B cell (primary cell): ENCODE measurements at places on chromosomes 7 and 10. TPM values are rescaled to one million over a fixed set of nuclear protein-coding genes. Genes with fewer than 3 reads are reported as not detected.

- peaks cover 31% of the 10 kb centered on the region for H3K4me1 ChIP-seq
- peaks cover 94% of the 10 kb centered on the region for H3K27me3 ChIP-seq
- no peaks in the 10 kb centered on the region for H3K36me3 ChIP-seq
- no peak overlapping the region for H3K27ac ChIP-seq
Observed at GRCh38 chr7:157017603-157018327, 7.3 kb upstream of the MNX1 start.

- no peak overlapping the region for H3K4me3 ChIP-seq
- peaks cover 55% of the 10 kb centered on the region for H3K36me3 ChIP-seq
- H3K27me3 ChIP-seq, result no peaks in the 10 kb centered on the region
- DNase-seq, result peak; percentile 47
- H3K4me1 ChIP-seq, result peaks cover 20% of the 10 kb centered on the region
- peak overlapping the region; percentile 60 for H3K27ac ChIP-seq
Observed at GRCh38 chr7:155763691-155764437, 48.4 kb downstream of the SHH start.

DNA sequence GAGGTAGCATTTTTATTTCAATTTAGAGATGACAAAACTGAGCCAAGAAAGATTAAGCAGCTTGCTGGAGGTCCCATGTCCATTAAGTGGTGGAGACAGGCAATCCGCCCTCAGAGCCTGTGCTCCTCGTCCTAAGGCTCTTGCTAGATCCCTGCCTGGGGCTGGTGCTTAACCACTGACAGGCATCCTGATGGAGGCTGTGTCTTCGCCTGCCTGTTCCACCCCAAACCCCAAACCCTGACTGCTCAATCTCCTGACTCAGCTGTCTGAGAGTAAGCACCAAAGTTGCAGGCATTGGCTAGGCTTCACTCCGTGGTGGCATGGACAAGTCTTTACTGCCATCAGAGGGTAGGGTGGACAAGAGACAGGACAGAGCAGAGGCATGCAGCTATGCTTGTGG is 209.4 kb downstream of the POU6F2 start:
- no peak overlapping the region for H3K27ac ChIP-seq
- no peak for DNase-seq
- no peak overlapping the region for H3K4me3 ChIP-seq
- H3K4me1 ChIP-seq, result peaks cover 5% of the 10 kb centered on the region

GRCh38 chr7:23055582-23056178 is 41.8 kb upstream of the HYCC1 start:
- no peaks in the 10 kb centered on the region for H3K27me3 ChIP-seq
- H3K36me3 ChIP-seq, result no peaks in the 10 kb centered on the region
- no peaks in the 10 kb centered on the region for H3K4me1 ChIP-seq
- no peak overlapping the region for H3K27ac ChIP-seq

DNA sequence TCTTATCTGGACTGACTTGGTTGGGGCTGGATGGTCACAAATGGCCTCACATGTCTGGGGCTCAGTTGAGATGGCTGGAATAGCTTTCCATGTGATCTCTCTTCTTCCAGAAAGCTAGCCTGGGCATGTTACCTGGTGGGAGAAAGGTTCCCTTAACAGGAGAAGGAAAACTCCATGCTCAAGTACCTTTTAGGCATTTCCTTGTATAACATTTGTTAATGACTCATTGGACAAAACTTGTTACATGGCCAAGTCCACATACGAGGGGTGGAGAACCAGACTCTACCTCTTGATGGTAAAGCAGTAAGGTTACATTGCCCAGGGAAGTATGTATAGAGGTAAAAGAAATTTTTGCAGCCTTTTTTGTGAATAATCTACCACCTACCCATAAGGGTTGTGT is 826.4 kb downstream of the LRMDA start:
- H3K27ac ChIP-seq, result no peak overlapping the region
- H3K4me1 ChIP-seq, result no peaks in the 10 kb centered on the region
- no peak overlapping the region for H3K4me3 ChIP-seq

GRCh38 chr10:14380746-14381145 is 50.0 kb upstream of the FRMD4A start:
- peaks cover 20% of the 10 kb centered on the region for H3K4me1 ChIP-seq
- no peaks in the 10 kb centered on the region for H3K27me3 ChIP-seq
- H3K4me3 ChIP-seq, result no peak overlapping the region
- DNase-seq, result no peak
- no peak overlapping the region for H3K27ac ChIP-seq
- H3K36me3 ChIP-seq, result no peaks in the 10 kb centered on the region

DNA sequence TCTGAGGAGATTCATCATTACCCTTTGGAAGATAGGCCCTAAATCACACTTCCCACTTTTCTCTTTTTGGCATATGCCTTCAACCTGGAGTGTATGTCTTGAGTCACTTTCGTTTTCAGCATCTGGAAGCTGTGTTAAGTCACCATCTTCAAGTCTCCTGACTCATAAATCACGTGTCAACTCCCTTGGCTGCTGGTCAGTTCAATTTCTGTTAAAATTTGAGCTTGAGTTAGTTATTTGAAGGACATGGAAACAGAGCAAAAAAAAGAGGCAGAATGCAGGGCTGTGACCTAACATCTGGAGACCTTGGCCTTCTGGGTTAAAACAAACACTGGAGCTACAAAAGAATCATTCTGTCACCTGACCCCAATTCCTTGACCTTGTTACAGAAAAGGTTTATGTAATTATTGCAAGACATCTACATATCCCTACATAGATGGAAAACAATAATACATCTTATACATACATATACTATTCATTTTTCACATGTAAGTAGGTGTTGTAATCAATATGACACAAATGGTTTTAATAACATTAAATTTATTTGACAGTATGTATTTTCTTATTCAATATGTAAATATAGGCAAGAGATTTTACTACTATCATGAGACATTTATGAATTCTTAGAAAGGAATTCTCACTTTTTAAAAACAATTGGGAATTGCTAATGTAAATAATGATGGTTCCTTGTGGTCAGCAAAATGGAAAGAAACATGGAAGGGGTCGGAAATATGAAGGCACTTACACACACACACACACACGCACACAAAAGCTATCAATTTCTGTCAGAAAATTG is 169.7 kb upstream of the PHYHIPL start:
- no peaks in the 10 kb centered on the region for H3K4me1 ChIP-seq
- H3K36me3 ChIP-seq, result no peaks in the 10 kb centered on the region
- H3K27ac ChIP-seq, result no peak overlapping the region
- DNase-seq, result no peak
- H3K27me3 ChIP-seq, result no peaks in the 10 kb centered on the region
- H3K4me3 ChIP-seq, result no peak overlapping the region

GRCh38 chr10:31352436-31353226 is 33.6 kb downstream of the ZEB1 start:
- no peak overlapping the region for H3K27ac ChIP-seq
- H3K27me3 ChIP-seq, result no peaks in the 10 kb centered on the region
- peaks cover 24% of the 10 kb centered on the region for H3K4me1 ChIP-seq

LHFPL3 gene
- not detected in 2 replicates for total RNA-seq
